ENCODE measurements at places on chromosomes 1 and 21.

- no peak for DNase-seq
Measured at GRCh38 chr1:48249868-48250267, 27.4 kb downstream of the SLC5A9 start.

DNA sequence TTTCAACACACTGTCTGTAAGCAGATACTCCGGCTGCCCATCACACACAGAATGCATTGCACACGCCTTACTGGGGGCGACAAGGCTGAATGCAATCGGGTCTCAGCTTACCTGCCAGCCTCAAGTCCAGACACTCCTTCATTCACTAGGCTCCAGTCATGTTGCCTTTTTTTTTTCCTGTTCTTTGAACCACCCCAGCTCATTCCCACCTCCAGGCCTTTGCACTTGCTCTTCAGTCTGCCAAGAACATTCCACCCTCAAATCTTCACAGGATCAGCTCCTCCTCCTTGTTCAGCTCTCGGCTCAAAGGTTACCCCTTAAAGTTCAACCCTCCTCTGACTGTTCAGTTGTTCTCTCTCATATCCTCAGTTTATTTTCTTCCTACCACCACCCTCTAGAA is 181.9 kb upstream of the ESRRG start:
- DNase-seq: no peak

- peak; percentile 58 for DNase-seq
Measured at GRCh38 chr1:76901158-76901767, 34.0 kb downstream of the ST6GALNAC5 start.

GRCh38 chr1:77476475-77476874 is 194.7 kb downstream of the AK5 start:
- no peak for DNase-seq

DNA sequence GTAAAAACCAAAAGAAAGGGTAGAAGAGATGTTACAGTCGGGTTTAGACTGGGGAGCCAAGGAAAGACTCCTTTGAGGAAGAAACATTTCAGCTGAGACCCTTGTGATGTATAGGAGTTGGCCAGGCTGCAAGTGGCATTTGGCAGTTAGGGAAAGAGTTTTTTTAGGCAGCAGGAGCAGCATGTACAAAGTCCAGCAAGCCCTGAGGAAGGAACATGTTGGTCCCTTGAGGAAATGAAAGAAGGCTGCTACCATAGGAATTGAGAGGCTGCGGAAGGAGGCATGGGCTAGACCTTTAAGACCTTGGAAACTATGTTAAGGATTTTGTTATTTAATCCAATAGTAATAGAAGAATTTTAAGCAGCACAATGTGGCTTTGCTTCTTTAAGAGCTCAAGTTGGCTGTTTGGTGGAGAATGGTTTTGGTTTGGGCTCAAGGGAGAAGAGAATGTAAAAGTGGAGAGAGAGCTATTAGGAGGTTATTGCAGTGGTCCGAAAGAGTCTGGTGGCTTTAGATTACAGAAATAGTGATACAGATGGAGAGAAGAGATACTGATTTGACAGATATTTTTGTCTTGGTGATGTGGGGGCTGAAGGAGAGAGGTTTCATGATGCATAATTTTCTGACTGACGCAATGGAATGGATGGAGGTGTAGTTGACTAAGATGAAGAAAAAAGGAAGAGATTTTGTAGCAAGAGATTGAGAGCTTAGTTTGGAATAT is 26.6 kb downstream of the SMAP2 start:
- no peak for DNase-seq

DNA sequence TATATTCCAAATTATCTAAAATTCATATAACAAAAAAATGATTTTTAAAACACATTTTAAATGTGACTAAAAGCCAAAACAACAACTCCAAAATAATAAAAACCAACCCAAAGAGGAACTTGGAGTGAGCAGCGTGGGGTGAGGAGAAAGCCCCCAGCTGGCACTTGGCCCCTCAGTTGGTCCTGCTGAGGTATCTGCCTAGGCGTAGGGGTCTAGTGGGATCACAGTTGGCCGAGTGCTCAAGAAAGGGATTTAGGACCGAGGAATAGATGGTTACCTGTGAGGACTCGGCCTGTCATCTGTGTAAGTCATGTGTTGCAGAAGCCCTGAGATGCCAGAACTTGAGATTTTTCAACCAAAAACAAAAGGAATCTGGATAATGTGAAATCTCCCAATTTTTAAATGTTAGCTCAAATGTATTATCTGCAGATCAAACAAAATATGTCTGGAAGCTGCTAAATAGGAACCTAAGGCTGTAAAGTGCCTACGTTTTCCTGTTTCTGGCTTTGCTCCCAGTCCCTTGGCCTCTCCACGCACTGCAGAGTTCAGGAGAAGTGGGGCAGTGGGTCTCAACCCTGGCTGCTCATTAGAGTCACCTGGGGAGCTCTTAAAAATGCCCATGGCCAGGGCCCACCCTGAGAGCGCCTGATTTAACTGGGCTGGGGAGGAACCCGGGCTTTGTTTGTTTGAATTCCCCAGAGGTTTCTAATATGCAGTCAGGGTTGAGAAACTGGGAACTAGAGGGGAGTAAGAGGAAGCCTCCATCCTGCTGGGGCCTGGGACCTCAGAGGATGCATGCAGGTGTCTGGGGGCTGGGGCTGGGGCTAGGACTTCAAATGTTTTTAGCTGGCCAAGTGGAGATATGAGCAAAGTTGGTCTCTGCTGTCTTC is 38.5 kb upstream of the LDLRAP1 start:
- no peak for DNase-seq

DNA sequence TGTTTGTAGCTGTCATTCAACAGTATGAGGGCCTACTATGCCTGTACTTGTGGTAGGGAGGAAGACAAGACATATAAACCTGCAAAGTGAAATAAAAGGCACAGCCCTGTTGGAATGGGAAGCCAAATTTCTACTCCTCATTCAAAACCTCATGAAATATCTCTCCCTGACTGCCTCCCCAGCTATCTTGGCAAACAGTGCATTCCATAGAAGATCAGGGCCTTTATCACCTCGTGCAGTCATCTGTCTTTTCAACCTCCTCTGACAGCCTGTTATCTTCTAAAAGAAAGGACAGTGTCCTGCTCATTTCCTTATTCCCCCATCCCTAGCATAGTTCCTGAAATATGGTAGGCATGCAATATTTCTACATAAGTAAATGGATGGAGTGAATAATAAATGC is 71.0 kb downstream of the SH3GLB1 start:
- DNase-seq: no peak

- no peak for DNase-seq
Measured at GRCh38 chr1:234047123-234047522, 142.6 kb downstream of the SLC35F3 start.

GRCh38 chr1:170162459-170163246 is 16.9 kb downstream of the NTMT2 start:
- DNase-seq: no peak

GRCh38 chr1:78303620-78304019 is 187.2 kb upstream of the PTGFR start:
- no peak for DNase-seq

GRCh38 chr1:19287436-19288185 is 959 bp downstream of the AKR7A3 start:
- DNase-seq: no peak

DNA sequence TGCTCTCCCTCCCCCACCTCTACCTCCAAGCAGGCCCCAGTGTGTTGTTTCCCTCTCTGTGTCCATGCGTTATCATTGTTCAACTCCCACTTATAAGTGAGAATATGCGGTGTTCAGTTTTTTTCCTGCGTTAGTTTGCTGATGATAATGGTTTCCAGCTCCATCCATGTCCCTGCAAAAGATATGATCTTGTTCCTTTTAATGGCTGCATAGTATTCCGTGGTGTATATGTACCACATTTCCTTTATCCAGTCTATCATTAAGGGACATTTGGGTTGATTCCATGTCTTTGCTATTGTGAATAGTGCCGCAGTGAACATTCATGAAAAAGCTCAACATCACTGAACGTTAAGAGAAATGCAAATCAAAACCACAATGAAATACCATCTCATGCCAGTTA is 58.6 kb downstream of the DNAH14 start:
- DNase-seq: no peak

Measured in T47D (cell line).